ENCODE measurements at places on chromosomes 3 and 15. TPM values are rescaled to one million over a fixed set of nuclear protein-coding genes. Genes with fewer than 3 reads are reported as not detected.

The TRIM71 gene
- not detected for total RNA-seq

DNA sequence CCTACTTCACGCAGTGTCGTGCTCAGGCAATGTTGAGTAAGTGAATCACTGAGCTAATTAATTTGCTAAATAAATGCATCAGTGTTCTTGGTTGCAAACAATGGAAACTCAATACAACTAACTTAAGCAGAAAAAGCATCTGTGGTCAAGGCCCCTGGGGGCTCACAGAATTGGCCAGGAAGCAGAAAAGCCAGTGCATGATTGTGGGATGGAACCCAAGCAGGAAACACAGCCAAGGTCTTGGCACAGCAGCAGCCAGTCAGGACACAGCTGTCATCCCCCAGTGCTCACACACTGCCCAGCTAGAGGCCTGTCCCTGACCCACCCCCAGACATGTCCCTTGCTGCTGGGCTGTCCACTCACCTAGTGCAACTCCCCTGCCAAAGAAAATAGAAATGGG, 85.9 kb downstream of the AQP9 start:
- H3K36me3 ChIP-seq = peaks cover 2% of the 10 kb centered on the region
- no peak for DNase-seq
- peaks cover 31% of the 10 kb centered on the region for H3K4me1 ChIP-seq
- H3K4me3 ChIP-seq = no peak overlapping the region
- H3K27ac ChIP-seq = no peak overlapping the region

The TM4SF1 gene
- total RNA-seq = 122 TPM

GRCh38 chr3:25130724-25131520, 297.1 kb upstream of the RARB start:
- H3K27me3 ChIP-seq = no peaks in the 10 kb centered on the region
- peaks cover 3% of the 10 kb centered on the region for H3K36me3 ChIP-seq
- peaks cover 10% of the 10 kb centered on the region for H3K4me1 ChIP-seq
- H3K27ac ChIP-seq = no peak overlapping the region
- no peak overlapping the region for H3K4me3 ChIP-seq
- no peak for DNase-seq

The MST1 gene
- 38.3 TPM for total RNA-seq

The RBMS3 gene
- 66.8 TPM for total RNA-seq

DNA sequence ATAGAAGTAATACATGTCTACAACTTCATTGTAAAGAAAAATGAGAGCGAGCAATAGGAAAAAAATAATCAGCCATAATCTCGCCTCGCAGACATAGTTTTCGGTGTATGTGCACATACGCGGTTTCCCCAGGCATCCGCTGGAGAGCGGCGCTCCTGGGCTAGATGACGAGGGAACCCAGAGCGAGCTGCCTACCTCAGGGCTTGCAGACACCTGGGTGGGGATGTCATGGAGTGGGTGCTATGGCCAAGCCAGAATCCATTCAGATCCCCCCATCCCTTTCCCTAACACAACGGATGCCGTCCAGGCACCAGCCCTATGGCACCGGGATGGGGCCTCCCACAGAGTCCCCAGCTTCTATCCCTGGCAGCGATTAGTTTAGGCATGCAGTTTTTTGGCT, 4.5 kb upstream of the CFAP100 start:
- H3K4me3 ChIP-seq = no peak overlapping the region
- H3K27ac ChIP-seq = no peak overlapping the region
- H3K4me1 ChIP-seq = peaks cover 3% of the 10 kb centered on the region
- DNase-seq = no peak
- H3K27me3 ChIP-seq = peaks cover 49% of the 10 kb centered on the region
- no peaks in the 10 kb centered on the region for H3K36me3 ChIP-seq

The TEX55 gene
- total RNA-seq = not detected

The CRELD1 gene
- total RNA-seq = 25.3 TPM

Measured in osteocyte (in vitro differentiated cells).